Activated T-helper 1 cell treated with anti-CD3 and anti-CD28 coated beads, Interleukin-2, amount 50 U/mL, for 16 hours (primary cell): ENCODE measurements at places on chromosomes 5 and 9.

GRCh38 chr9:97990259-97990658, 7.1 kb downstream of the ANP32B start:
- DNase-seq, result no peak

- no peak for DNase-seq
These were observed 105.5 kb downstream of the FEM1C start for GRCh38 chr5:115439042-115439441.

- DNase-seq, result no peak
These were observed 509.3 kb downstream of the NR2F1-AS1 start for GRCh38 chr5:93071710-93072109.

DNA sequence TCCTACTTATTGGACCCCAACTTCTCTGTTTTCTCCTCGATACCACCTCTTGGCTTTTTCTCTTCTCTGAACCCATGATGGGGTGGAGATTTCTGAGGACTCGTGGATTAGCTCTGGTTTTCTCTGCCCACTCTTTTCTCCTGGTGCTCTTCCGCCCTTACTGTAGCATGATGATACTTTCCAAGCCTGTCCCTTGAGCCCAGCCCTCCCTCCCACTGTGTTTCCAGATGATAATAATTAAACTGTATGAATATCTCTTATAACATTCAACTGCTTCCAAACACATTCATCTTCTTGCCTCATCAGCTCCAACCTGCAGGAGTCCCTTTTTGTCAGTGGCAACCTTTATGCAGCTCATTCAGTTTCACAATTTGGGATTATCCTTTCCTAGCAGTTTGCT, 494.2 kb upstream of the KLF4 start:
- DNase-seq, result no peak

DNA sequence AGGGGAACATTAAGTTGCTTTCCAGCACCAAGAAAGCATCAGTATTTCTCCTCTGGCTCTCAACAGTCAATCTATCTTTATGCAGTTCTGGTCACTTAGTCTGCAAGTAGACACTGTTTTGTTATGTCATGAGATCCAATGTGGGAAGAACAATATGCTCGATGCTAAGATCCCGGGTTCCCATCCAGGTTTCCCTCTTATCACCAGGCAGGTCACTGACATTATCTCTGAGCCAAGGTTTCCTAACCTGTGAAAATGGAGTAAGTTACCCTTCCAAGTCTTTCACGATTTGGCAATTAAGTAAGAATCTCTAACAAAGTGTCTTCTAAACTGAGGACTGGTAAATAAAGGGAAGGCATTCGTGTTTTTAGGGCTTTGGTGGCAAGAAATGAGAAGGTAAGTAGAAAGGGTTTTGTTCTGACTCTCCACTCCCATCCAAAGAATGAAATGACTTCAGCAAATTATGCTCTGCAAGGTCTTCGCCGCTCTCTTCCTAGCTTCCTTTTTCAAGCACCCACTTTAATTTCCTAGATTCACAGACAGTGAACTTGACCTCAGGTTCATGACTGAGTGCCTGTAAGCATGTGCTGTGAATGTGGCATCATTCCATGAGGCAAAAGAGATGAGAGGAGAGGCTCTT, 86.4 kb downstream of the DCP2 start:
- no peak for DNase-seq

- DNase-seq, result no peak
These were observed 12.3 kb downstream of the PRR7 start for GRCh38 chr5:177458912-177459350.

DNA sequence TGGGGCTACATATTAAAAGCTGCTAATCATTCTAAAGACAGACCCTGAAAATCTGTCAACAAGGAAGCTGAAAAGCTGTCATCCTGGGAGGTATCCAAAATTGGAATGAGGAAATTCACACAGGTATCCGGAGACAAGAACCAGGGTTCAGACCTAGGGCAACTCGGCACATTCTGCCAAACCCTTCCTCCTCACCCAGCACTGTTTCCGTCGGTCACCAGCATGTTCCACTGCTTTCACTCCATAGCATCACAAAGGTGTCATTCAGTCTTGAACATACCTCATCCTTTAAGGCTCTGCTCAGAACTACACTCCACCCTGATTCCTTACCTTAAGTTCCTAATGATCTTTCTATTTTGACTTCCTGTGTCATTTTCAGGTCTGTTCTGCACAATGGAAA, 153.1 kb upstream of the RASA1 start:
- DNase-seq, result no peak
